GM10248 (cell line): ENCODE measurements at places on chromosomes 1 and 21.

DNA sequence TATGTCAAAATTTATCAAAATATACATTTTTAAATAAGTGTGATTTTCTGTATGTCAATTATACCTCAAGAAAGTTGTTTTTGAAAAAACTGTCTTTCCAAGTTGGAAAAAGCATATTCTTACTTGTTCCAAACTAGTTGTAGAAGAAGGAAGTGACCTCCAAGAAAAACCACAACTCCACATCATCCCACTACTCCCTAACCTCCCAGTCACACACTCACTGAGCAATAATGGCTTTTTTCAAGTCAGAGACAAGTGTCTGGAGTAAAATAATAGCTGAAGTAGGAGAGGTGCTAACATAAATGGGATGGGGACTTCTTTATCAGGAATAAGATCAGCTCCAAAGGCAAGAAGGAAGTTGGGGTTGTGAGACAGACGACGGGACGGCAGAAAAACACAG, 13.4 kb downstream of the EPRS1 start:
- no peak for DNase-seq

- DNase-seq, result no peak
These were observed 10.4 kb downstream of the NUCKS1 start for GRCh38 chr1:205739348-205740160.

DNA sequence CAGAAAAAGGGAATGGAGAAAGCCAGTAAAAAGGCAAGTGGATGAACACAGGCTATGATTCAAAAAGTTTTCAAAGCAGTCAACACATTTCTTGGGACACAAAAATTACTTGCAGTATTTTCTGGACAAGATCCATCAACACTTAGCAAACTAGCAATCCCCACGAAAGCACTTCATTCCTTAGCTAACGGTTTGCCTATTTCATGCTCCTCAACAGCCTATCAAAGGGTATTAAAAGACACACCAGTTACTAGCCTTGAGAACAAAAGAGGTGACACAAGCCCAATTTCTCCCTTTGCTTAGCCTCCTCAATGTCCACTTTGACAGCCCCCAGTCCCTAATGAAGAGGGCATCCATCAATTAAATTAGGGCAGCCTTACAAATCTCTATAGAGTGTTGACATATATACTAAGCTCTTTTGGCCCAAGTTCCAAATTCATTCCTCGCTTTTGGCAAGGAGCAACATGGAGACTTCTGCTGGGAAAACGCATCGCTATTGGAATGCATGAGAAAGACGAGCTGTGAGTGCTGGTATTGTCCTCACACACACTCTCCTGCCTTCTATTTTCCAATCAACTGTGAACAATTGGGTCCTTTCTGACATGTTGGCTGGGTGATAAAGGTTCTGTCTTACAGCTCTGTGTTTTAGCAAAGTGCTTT, 180.0 kb downstream of the TNR start:
- DNase-seq, result no peak

GRCh38 chr1:6463120-6463412, 2.9 kb downstream of the TNFRSF25 start:
- no peak for DNase-seq
